ENCODE measurements at places on chromosomes 11 and 22.

DNA sequence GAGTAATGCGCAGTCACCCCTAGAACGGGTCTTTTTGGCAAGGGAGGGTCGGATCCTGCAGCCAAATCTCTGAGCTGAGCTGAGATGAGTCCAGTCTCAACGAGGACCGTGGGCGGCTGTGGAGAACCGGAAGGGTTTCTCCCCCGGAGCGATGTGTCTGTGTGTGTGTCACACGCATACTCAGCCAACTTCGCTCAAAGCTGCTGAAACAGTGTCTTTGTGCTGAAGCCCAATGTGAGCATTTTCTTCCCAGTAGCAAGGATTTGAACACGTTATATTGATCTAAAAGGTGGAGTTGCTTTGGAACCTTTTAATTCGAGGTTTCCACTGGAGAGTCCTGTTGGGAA is 1.4 kb upstream of the CELSR1 start:
- peaks cover 19% of the 10 kb centered on the region for H3K27me3 ChIP-seq
- no peak overlapping the region for H3K27ac ChIP-seq
- no peaks in the 10 kb centered on the region for H3K36me3 ChIP-seq
- H3K4me1 ChIP-seq, result no peaks in the 10 kb centered on the region

DNA sequence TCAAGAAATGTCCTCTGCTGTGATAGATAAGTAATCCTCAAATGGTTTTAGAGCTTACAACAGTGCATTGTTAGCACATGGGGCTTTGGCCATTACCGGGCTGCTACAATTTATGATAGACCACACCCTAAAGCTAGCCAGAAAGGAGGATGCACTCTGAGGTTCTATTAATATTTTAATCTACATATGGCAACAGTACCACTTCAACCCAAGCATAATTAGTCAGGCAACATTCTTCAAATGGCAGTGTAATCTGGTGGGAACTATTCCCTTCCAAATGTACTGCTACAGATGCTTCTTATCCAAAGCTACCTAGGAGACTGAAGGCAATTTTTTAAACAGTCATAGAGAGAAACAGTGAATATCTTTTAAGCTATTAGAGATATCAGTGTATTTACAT is 697.6 kb downstream of the KCNA4 start:
- H3K4me3 ChIP-seq, result no peak overlapping the region
- H3K27me3 ChIP-seq, result no peaks in the 10 kb centered on the region
- no peaks in the 10 kb centered on the region for H3K36me3 ChIP-seq
- no peak for DNase-seq
- H3K4me1 ChIP-seq, result no peaks in the 10 kb centered on the region

DNA sequence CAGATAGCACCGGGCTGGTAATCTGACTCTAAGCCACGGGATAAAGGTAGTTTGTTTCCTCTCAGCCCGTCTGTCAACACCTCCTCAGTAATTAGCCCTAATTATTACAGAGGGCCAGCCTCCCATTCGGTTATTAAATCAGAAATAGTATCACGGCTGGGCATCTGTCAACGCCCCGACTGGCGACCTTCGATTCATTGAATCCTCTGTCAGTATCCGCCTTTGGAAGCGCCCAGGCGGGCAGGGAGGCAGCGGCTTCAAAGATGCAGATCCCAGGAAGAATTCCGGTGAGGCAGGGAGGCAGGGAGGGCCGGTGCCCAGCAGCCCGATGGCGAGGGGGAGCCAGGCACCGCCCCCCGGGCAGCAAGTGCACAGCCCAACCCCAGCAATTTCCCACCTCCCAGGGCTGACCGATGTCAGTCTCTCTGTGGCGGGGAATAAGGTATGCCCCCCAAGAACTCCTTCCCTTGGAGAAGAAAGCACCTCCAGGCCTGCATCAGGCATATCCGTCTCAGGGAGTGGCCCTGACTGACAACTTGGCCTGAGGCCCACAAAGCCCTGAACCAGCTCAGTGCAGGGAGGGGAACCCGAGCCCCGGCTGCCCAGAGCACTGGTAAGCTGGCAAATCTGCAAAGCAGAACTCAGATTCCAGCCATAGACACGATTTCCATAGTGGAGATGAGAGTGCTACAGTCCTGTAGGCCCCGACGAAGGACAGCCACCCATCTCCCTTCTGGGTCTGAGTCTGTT is 11.4 kb downstream of the GNB1L start:
- H3K27ac ChIP-seq, result no peak overlapping the region
- no peak overlapping the region for H3K4me3 ChIP-seq
- H3K27me3 ChIP-seq, result no peaks in the 10 kb centered on the region
- no peak for DNase-seq
- peaks cover 4% of the 10 kb centered on the region for H3K36me3 ChIP-seq
- H3K4me1 ChIP-seq, result peaks cover 4% of the 10 kb centered on the region

GRCh38 chr11:117022526-117022925 is 75.7 kb downstream of the SIK3 start:
- H3K36me3 ChIP-seq, result no peaks in the 10 kb centered on the region
- H3K4me3 ChIP-seq, result no peak overlapping the region
- DNase-seq, result no peak
- H3K27me3 ChIP-seq, result peaks cover 2% of the 10 kb centered on the region
- H3K27ac ChIP-seq, result no peak overlapping the region

DNA sequence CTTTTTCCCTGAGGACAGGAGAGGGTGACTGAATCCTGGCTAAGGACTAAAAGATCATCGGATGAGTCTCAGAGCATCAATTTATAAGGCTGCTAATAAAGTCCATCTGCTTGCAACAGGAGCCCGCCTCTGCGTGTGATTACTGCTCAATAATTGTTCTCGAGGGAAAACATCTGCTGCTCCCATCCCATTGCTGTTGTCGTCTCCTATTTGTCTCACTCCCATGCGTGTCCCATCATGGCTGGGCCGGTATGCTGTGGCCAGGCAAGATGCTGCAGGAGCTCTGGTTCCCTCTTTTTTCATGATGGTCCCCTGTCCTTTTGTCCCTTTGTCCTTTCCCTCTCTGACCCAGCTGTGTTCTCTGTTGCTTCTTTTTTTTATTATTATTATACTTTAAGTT is 121.2 kb downstream of the SPATA19 start:
- no peak overlapping the region for H3K4me3 ChIP-seq
- no peaks in the 10 kb centered on the region for H3K4me1 ChIP-seq
- H3K27ac ChIP-seq, result no peak overlapping the region
- no peak for DNase-seq
- no peaks in the 10 kb centered on the region for H3K36me3 ChIP-seq

All from endothelial cell (in vitro differentiated cells).